Breast epithelium (tissue), 4 donors: ENCODE measurements at places on chromosomes 4 and X. TPM values are rescaled to one million over a fixed set of nuclear protein-coding genes. Genes with fewer than 3 reads are reported as not detected.

GPR50 gene
- total RNA-seq = 0.15 TPM

- DNase-seq = no peak
Measured at GRCh38 chr4:183268556-183268955, 51.5 kb downstream of the CLDN22 start.

- no peak for DNase-seq
Measured at GRCh38 chrX:102985192-102985591, 48.1 kb downstream of the RAB40AL start.

EDA gene
- total RNA-seq = 3.6 TPM

DNA sequence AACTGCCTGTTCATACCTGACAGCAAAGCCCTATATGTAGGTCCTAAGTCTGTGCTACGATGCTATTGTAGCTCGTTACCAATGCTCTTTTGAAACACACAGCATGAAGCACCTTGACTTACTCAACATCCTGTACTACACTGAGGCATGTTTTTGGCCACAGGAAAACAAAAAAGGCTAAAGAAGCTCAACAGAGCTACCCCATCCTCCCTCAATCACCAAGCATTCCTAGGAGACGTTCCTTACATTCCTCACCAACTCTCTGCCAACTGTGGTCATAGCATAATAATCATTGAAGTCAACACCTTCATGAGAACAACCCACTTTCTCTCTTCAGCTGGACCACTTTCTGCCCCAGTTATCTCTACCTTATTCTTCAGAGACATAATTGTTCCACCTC lies 73.7 kb upstream of the SLC25A43 start:
- no peak for DNase-seq

GRCh38 chr4:81607950-81608349 lies 136.2 kb upstream of the RASGEF1B start:
- no peak for DNase-seq
